Mesothelial cell of epicardium (in vitro differentiated cells): ENCODE measurements at places on chromosomes 6 and 20.

- DNase-seq, result no peak
- H3K4me1 ChIP-seq, result peaks cover 3% of the 10 kb centered on the region
- H3K27me3 ChIP-seq, result no peaks in the 10 kb centered on the region
- no peaks in the 10 kb centered on the region for H3K36me3 ChIP-seq
- H3K4me3 ChIP-seq, result no peak overlapping the region
These were observed 147.0 kb upstream of the STXBP5 start for GRCh38 chr6:147057188-147057587.

DNA sequence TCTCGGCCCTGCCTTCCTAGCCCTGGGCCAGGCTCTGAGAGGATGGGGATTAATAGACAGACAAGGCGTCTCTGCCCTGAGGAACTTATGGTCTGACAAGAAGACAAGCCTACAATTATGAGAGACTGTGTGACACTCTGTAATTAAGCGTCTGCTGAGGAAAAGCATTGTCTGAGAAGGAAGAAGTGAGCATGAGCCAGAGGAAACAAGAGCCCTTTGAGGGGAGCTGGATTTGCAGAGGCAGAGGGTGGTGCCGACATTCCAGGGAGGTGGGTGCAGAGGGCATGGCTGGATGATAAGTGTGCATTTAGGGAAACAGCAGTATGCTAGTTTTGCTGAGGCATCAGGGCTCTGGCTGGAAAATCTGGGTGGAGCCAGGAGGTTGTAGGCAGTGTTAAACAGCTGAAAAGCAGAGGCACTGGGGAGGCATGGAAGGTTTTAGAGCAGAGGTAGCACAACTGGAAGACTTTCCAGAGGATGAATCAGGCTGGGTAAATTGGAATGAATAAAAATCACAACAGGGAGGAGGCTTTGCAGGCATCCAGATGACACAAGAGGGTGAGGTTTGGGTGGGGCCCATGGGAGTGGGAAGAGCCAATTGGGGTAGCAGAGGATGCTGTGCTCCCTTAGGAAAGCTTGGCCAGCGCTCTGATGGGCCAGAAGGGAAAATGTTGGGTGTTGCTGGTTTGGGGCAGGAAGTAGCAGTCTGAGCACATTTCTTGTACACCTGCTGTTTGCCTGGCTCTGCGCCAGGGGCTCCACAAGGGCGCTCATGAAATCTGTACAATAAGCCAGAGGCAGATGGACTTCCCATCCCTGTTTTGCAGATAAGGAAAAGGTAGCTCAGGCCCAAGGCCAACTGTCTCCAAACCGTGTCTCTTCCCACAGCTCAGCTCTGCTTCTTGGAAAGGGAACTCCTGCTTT is 74.0 kb upstream of the MYL9 start:
- DNase-seq, result no peak
- no peak overlapping the region for H3K4me3 ChIP-seq
- peaks cover 67% of the 10 kb centered on the region for H3K4me1 ChIP-seq
- H3K27me3 ChIP-seq, result no peaks in the 10 kb centered on the region
- H3K36me3 ChIP-seq, result no peaks in the 10 kb centered on the region

GRCh38 chr6:110233770-110234374 is 53.6 kb downstream of the CDC40 start:
- H3K27ac ChIP-seq, result no peak overlapping the region
- no peak overlapping the region for H3K4me3 ChIP-seq
- H3K36me3 ChIP-seq, result peaks cover 36% of the 10 kb centered on the region

DNA sequence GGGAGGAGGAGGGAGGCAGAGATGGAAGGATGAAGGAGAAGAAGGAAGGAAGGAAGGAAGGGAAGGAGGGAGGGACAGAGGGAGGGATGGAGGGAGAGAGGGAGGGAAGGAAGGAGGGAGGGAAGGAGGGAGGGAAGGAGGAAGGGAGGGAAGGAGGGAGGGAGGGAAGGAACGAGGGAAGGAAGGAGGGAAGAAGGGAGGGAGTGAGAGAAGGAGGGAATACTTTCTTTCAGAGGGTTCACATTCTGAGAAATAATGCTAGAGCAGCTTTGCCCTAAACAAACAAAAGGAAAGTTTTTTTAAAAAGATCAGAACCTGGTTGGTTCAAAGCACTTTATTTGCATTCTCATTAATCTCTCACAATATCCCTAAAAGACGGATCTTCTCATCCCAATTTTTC is 96.1 kb upstream of the NXT1 start:
- peaks cover 3% of the 10 kb centered on the region for H3K4me1 ChIP-seq
- peaks cover 29% of the 10 kb centered on the region for H3K27me3 ChIP-seq
- H3K27ac ChIP-seq, result no peak overlapping the region
- DNase-seq, result no peak

DNA sequence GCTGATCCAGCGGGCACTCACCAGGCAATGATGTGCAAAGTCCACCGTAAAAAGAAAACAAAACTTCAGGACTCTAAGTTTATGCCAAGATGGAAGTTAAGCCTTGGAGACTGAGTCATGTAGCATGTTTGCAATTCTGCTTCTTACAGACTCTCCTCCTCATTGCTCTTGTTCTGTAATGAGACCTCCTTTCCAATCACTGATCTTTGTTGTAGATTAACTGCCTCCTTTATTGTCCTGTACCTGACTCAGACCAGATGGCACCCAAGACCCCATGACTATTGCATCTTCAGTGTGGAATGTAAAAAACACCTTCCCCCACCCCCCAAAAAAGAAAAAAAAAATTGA is 11.2 kb downstream of the NEU1 start:
- no peak for DNase-seq
- no peak overlapping the region for H3K27ac ChIP-seq
- H3K27me3 ChIP-seq, result no peaks in the 10 kb centered on the region
- H3K4me1 ChIP-seq, result no peaks in the 10 kb centered on the region
- no peak overlapping the region for H3K4me3 ChIP-seq

GRCh38 chr20:57957411-57958049 is 247.7 kb upstream of the PMEPA1 start:
- H3K4me1 ChIP-seq, result peaks cover 17% of the 10 kb centered on the region
- peaks cover 33% of the 10 kb centered on the region for H3K27me3 ChIP-seq
- no peaks in the 10 kb centered on the region for H3K36me3 ChIP-seq

GRCh38 chr20:41029150-41029901 is 704 bp downstream of the TOP1 start:
- no peaks in the 10 kb centered on the region for H3K27me3 ChIP-seq
- peaks cover 53% of the 10 kb centered on the region for H3K4me1 ChIP-seq
- peak overlapping the region; percentile 80 for H3K4me3 ChIP-seq
- DNase-seq, result peak; percentile 61
- H3K27ac ChIP-seq, result peak overlapping the region; percentile 95

DNA sequence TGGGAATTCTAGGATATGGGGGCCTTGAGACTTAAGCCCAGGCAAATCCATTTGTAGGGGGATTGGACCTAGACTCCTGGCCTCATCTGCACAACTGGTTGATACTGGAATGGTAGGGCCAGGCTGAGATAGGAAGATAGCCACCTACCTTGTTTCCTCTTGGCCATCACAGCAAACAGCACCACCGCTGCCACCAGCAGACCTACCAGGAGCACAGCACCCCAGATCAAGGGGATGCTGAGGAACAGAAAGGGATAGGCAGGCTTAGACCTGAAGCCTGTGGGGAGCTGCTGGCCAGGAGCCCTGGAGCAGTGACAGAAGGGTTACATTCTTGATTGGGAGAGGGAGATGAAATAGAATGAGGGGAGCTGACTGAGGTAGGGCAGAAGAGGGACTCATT is 3.5 kb downstream of the TREML1 start:
- H3K27me3 ChIP-seq, result no peaks in the 10 kb centered on the region
- peaks cover 8% of the 10 kb centered on the region for H3K4me1 ChIP-seq
- no peak overlapping the region for H3K27ac ChIP-seq
- DNase-seq, result no peak
- no peak overlapping the region for H3K4me3 ChIP-seq
- peaks cover 6% of the 10 kb centered on the region for H3K36me3 ChIP-seq

- no peak overlapping the region for H3K4me3 ChIP-seq
- no peaks in the 10 kb centered on the region for H3K36me3 ChIP-seq
- DNase-seq, result no peak
- H3K4me1 ChIP-seq, result peaks cover 9% of the 10 kb centered on the region
These were observed 142.0 kb downstream of the CEP57L1 start for GRCh38 chr6:109237077-109237985.

GRCh38 chr20:51955756-51956155 is 153.4 kb upstream of the SALL4 start:
- H3K27me3 ChIP-seq, result no peaks in the 10 kb centered on the region
- peak overlapping the region; percentile 6 for H3K27ac ChIP-seq
- DNase-seq, result no peak

DNA sequence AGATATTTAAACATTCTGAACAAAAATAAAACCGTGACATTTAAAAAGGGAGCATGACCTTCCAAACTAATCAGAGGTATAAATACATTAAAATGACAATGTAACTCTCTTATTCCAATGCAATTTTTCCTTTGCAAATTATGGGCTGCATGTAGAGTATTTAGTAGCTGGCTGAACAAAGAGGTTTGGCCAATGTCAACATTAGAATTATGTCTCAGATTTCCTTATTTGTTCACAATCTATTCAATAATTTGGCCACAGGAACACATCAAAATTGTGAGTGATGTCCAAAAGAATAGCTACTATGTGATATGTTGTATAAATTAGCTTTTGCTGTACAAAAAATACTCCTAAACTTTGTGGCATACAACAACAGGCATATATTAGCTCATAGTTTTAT is 580.0 kb upstream of the MARCKS start:
- H3K27ac ChIP-seq, result no peak overlapping the region
- H3K27me3 ChIP-seq, result no peaks in the 10 kb centered on the region
- peaks cover 9% of the 10 kb centered on the region for H3K4me1 ChIP-seq
- H3K36me3 ChIP-seq, result no peaks in the 10 kb centered on the region
- no peak overlapping the region for H3K4me3 ChIP-seq

DNA sequence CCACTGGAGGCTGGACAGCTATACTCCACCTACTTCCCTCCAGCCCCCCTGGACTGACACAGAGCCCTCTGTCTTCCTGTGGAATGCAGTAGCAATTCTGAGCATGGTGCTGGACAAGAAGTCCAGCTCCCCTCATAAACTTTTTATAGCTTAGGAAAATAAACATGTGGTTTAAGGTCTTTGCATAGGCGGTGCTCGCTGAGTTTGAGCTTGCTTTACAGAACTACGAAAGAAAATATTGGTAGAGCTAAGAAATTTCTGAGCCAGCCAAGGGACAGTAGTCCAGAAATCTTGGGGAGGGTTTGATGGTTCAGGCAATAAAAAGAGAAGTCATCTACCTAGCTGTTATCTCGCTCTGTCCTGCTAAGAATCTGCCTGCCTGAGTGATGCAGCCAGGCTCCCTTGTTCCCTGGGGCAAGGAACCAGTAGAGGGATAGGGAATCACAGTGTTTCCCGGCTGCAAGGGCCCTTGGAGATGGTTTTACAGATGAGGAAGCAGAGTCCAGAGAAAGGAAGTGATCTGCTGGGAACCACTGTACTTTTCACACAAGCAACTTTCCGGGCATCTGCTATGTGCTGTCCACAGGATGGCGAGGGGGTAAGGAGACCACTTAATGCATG is 343.4 kb downstream of the CDC5L start:
- H3K27ac ChIP-seq, result peak overlapping the region; percentile 48
- peaks cover 35% of the 10 kb centered on the region for H3K4me1 ChIP-seq
- DNase-seq, result no peak
- no peak overlapping the region for H3K4me3 ChIP-seq
- H3K27me3 ChIP-seq, result peaks cover 6% of the 10 kb centered on the region

DNA sequence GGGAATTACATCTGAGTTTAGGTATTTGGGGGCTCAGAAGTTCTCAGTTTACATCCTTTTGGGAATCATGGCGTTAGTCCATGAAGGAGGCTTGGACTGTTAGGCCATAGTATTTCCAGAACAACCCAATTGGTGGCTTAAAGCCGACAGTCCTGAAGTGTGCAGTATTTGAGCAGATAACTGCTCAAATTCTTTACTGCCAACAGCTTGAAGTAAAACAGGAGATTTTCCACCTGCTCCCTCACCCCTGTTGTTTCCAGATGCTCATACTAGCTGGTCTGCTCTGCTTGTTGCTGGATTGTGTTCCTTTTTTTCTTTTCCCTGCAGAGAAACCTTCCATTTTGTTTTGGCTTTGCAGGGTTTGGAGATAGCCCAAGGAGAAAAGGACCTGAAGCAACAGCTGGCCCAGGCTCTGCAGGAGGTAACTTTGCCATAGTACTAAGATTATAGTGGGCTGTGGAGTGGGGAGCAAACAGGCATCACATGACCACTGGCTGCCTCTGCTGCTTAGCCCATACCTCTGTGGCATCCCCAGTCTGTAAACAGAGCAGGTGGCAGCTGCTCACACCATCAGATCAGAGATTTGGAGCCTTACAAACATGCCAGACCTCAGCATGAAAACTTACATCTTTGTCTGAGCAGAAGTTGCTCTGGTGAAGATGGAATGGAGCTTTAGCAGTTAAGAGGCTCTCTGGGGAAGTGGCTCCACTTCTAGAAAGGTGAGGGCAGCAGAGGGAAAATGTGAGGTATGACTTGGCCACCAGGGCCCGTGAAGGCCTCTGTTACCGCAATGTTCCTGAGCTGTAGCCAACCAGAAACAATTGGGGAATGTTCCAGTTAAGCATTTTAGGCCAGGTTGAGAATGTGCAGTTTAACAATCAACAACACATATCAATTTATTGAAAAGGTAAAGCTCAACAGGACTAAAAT is 17.6 kb downstream of the RNF8 start:
- H3K4me3 ChIP-seq, result no peak overlapping the region
- peaks cover 7% of the 10 kb centered on the region for H3K4me1 ChIP-seq
- H3K27me3 ChIP-seq, result no peaks in the 10 kb centered on the region
- H3K27ac ChIP-seq, result peak overlapping the region; percentile 79
- peaks cover 18% of the 10 kb centered on the region for H3K36me3 ChIP-seq

- no peak for DNase-seq
- H3K27me3 ChIP-seq, result no peaks in the 10 kb centered on the region
- no peak overlapping the region for H3K4me3 ChIP-seq
These were observed 809.4 kb upstream of the CITED2 start for GRCh38 chr6:140183881-140184280.

GRCh38 chr20:16469395-16469905 is 103.8 kb downstream of the KIF16B start:
- DNase-seq, result no peak
- no peaks in the 10 kb centered on the region for H3K27me3 ChIP-seq
- H3K4me1 ChIP-seq, result peaks cover 10% of the 10 kb centered on the region

- H3K4me3 ChIP-seq, result no peak overlapping the region
- DNase-seq, result no peak
These were observed 16.5 kb upstream of the SH3BGRL2 start for GRCh38 chr6:79614326-79615305.
